ENCODE measurements at places on chromosomes 7 and 10. TPM values are rescaled to one million over a fixed set of nuclear protein-coding genes. Genes with fewer than 3 reads are reported as not detected.
A peak's percentile ranks its signal among the peaks of the same experiment; 100 is the strongest.

ATE1 gene
- 16.8 TPM for total RNA-seq

PRPS1L1 gene
- not detected for total RNA-seq

SRGN gene
- total RNA-seq: 333 TPM

FAM25G gene
- not detected for total RNA-seq

GUSB gene
- total RNA-seq: 30.3 TPM

PLEKHS1 gene
- total RNA-seq: 0.84 TPM

JAKMIP3 gene
- total RNA-seq: not detected

SYCE1 gene
- total RNA-seq: not detected

VWA2 gene
- total RNA-seq: not detected

DNA sequence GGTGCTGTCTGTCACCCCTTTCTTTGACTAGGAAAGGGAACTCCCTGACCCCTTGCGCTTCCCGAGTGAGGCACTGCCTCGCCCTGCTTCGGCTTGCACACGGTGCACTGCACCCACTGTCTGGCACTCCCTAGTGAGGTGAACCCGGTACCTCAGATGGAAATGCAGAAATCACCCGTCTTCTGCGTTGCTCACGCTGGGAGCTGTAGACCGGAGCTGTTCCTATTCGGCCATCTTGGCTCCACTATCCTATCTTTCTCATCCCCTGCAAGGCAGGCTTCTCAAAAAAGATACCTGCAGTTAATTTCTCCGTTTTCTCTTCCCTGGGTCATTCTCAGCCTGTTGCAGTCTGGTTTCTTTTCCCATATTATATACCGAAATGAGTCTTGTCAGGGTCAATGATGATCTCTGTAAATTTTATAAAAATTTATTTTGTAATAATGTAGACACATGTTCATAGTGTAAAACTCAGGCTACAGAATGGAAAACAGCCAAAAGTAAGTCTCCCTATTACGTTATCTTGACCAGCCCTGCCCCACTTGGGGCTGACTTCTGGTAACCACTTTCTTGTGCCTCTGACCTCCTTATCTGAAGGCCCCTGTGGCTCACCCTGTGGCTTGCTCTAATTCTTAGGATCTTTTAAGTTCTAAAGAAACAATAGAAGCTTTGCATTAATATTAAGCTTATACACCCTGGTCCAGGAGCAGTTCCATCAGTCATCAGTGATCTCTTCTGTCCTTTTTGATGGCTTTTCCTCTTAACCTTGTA, 20.7 kb downstream of the BLVRA start:
- no peak for DNase-seq

- DNase-seq: no peak
These were observed 101.6 kb downstream of the DYNC2I1 start for GRCh38 chr7:158957921-158958491.

DNA sequence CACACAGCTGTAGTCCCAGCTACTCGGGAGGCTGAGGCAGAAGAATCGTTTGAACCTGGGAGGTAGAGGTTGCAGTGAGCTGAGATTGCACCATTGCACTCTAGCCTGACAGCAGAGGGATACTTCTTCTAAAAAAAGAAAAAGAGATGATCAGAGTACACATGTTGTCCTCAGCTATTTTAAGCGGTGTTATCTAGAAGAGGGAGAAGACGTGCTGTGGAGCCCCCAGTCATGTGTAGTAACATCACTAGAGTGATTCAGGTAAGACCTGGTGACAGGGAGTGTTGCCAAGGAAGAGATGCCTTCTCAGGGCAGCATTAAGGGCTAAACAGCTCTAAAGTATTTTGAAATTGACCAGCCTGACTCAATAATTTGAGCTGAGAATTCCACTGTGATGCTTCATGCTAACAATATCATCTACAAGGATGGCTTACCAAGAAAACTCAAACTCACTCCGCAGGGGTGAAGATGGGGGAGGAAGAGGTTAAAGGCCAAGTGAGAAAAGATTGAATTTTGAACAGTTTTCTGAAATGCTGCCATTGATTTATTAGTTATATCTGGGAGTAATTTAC, 97.4 kb downstream of the KLF6 start:
- DNase-seq: no peak

- no peak for DNase-seq
These were observed 328.0 kb upstream of the SMIM30 start for GRCh38 chr7:113446391-113446790.

DNA sequence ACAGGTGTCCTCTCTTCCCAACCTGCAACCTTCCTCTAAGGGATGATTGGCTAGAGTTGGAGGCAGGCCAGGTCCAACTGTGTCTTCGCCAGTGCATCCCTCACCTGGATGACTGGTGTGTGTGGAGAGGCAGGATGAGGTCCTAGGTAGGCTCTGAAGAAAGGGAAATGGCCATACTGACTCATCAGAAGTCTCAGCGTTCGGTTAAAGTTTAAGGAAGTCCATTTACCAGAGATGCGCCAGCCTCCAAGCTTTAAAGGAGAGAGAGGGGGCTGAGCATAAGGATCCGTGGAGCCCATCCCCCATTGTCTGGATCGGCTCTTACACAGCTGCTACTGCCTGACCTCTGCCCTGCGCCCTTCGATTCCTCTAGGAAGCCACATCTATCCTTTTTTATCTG, 4.4 kb downstream of the KEL start:
- no peak for DNase-seq

GRCh38 chr7:47970761-47971160, 8.7 kb downstream of the HUS1 start:
- DNase-seq: no peak

DNA sequence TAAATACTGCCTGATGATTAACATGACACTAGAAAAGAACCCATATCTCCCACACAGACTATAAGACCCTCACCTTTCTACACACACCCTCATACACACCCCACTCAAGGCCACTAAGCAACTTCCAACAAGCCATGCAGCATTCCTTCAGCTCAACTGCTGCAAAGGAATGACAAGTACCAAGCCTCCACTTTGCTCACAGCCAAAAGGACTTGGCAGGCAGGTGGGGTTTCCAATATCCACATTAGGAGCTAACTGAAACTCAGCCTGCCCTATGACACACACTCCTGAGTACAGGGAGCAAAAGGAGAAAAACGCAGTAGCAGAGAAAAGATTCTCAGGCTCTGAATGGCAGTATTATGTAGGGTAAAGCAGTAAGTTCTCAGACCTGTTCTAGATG, 13.4 kb downstream of the USP54 start:
- no peak for DNase-seq

GRCh38 chr7:155213385-155213784, 84.3 kb upstream of the INSIG1 start:
- peak; percentile 71 for DNase-seq

GRCh38 chr7:32043688-32044087, 26.5 kb downstream of the PDE1C start:
- peak; percentile 97 for DNase-seq

GRCh38 chr10:79403441-79404230, 41.8 kb downstream of the ZCCHC24 start:
- peak; percentile 91 for DNase-seq

GRCh38 chr7:1193593-1194424, 33.8 kb upstream of the ZFAND2A start:
- DNase-seq: peak; percentile 61

DNA sequence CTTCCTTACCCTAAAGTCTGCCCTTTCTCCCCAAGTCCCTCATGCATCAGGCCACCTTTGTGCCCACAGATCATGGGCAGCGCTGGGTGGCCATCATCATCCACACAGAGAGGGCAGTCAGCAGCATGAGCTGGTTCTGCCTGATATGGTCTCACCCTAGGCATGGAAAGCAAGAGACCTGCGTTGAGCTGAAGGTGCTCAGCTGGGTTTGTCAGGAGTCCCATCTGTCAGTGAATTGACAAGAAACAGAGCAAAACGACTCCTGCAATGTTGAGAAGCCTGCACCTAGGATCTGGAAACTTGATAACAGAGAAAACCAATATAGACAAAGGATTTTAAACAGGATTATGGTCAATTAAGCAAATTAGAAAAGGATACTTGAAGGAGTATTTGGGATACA, 242.7 kb upstream of the PRSS1 start:
- no peak for DNase-seq

DNA sequence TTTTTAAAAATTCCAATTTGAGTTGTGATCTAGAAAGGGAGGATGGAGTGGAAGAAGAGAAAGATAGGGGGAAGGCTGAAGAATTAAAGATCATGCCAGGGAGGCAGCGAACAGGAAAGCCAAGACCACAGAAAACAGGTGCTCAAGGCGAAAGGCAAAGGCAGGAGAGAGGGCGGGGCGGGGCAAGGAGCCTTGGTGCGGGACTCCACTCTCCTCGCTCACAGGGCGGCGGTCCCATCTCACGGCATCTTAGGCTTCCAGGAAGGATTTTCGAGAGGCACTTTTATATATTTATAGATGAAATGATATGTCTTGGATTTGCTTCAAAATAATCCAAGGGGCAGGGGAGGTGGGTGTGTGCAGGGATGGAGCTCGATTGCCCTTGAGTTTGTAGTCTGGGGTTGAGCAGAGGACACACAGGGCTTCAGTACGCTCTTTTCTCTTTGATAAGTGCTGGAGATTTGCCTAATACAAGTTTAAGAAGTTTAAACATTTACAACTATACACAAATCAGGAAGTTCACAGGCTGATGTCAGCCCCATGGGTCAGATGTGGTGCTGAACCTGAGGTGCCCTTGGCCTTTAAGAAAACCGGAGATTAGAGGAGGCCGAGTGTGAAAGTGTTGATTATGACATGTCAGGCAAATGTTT, 161.1 kb downstream of the PRKAG2 start:
- no peak for DNase-seq

DNA sequence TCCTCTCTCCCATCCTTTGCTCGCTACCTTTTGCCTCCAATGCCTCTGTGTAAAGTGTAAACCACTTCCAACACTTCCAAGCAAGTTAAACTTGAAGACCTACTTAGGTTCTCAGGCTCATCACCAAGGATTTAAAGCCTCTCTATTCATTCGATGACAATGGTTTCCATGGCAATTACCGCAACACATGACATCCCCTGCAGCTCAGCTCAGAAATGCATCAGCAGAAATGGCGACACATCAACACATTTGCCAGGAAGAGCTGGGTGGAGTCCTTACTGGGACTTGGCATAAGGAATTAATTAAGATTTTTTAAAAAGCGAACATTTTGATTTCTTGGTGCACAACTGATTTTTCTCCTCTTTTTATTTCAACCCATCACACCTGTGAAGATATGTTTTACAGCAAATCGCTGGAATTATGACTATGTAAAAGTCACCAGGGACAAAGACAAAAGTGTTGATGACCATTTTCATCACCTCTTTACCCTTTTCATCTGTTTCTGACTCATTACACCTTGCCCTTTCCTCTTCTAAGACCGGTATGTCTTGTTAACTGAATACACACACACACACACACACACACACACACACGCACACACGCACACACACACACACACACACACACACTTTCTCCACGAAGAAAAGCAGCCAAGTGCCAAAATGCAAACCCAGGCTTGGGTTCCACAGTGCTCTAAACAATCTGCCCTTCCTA, 453.4 kb upstream of the CELF2 start:
- peak; percentile 1 for DNase-seq

DNA sequence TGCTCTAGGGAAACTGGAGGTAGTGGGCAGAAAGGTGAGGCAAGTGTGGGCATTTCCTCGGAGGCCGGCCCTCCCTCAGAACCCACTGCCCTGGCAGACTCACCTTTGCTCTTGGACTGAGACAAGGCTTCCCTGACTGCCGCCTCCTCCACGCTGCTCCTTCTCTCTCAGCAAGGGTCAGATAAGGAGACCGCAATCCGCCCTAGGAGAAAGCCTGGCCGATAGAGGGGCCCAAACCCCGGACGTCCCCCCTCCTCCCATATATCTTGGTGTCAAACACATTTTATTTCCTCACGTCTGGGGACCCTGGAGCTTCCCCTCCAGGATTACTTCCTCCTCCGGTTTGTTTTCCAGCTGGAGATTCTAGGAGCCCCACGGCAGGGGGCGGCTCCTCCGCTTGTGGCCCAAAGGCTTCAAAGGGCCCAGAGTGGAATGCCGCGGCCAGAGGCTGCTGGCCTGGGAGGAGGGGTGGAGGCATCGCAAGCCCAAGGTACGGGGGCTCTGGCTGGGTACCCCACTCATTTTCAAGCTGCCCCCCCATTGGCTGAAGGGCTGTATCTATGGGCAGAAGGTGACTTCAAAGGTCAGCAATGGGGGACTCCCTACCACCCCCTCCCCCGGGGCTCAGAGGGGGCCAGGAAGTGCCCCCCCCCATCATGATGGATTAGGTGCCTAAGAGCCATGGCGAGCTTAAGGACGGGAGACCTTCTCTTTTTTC, 31.7 kb upstream of the LBX1 start:
- DNase-seq: no peak

GRCh38 chr10:1410032-1410431, 327.3 kb downstream of the ADARB2 start:
- no peak for DNase-seq

GRCh38 chr10:118501171-118501570, 94.3 kb downstream of the PRLHR start:
- DNase-seq: peak; percentile 58

DNA sequence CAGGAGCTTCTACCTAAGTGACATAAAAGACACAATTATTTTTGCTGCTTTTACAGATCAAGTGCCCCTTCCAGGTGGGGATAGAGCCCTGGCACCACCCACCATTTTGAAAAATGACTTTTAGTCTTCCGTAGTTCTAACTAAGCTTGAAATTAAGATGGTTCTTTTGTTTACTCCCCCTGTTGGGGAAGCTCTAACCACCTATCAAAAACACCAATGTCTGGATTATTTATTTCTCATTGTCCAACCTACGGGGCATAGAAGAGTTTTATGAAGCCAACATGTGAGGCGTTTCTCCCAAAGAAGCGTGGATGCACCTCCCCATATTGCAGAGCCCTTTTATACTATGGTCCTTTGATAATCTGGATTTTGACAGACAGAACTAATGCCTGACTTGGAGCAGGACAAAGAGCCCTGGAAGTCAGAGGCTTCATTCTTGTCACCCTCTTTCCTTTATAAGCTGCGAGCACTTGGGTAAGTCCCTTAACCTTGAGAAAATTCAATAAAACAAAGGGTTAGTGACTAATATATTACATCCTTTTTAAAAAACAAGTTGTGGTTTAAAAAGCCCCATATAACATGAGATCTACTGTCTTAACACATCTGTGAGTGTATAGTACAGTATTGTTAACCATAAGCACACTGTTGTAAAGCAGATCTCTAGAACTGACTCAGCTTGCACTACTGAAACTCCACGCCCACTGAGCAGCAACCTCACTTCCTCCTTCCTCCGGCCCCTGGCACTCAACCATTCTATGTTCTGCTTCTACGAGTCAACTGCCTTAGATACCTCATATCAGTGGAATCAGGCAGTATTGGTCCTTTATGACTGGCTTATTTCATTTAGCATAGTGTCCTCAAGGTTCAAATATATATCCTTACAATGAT, 67.5 kb downstream of the ATXN7L1 start:
- DNase-seq: peak; percentile 69

DNA sequence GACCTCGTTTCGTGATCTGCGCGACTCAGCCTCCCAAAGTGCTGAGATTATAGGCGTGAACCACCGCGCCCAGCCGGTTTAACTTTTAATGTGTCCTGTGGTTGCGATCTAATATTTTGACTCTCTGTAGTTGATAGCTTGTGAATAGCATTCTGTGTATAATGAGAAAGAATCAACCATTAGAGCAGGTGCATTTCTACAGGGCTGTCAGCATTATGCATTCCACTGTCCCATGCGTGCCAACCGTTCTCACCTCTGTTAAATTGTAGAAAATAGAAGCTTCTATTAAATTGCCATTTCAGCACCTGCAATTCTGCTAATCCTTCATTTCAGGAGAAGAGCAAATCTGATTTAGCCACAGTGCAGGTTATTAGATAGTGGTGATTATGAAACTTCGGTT, 61.7 kb downstream of the VIM start:
- no peak for DNase-seq

- DNase-seq: no peak
These were observed 21.8 kb upstream of the INPP5F start for GRCh38 chr10:119703903-119704508.

Measured in RPMI7951 (cell line).